ENCODE measurements at places on chromosomes 12 and 14.

- no peak for DNase-seq
Measured at GRCh38 chr12:105977652-105978051, 161.1 kb downstream of the NUAK1 start.

DNA sequence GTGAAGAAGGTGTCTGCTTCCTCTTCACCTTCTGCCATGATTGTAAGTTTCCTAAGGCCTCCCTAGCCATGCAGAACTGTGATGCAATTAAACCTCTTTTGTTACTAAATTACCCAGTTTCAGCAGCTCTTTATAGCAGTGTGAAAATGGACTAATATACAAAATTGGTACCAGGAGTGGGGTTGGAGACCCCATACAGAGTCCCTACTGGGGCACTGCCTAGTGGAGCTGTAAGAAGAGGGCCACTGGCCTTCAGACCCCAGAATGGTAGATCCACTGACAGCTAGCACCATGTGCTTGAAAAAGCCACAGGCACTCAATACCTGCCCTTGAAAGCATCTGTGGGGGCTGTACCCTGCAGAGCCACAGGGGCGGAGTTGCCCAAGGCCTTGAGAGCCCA, 44.8 kb upstream of the CRADD start:
- DNase-seq = no peak

DNA sequence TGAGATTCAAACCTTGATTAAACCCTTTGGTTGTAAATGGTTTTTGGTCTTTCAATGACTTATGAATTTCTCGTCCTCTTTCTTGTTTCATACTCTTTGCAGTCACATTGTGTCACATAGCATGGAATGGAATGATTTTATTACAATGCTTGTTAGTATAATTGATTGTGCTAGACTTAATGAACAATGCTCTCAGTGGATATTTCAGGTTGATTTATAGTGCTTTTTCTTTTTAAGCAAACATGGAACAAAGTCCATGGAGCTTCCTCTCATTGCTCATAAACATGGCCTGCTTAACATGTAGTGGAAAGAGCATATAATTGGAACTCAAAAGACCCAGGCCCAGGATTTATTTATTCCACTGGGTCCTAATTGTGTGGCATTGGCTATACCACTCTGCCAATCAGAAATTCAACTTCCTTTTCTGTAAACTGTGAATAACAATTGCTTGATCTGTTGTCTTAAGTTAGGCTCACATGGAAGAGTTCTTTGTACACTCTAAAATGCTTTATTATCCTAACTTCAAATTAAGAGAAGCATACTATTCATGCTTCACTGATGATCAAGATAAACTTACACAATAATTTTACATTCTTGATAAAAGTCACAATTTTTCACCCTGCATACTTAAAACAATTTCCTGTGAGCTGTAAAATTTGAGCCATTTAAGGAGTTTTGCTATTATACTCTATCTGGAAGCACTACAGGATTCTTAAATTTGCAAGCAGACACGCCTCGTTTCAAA, 370.5 kb upstream of the PDE3A start:
- no peak for DNase-seq

DNA sequence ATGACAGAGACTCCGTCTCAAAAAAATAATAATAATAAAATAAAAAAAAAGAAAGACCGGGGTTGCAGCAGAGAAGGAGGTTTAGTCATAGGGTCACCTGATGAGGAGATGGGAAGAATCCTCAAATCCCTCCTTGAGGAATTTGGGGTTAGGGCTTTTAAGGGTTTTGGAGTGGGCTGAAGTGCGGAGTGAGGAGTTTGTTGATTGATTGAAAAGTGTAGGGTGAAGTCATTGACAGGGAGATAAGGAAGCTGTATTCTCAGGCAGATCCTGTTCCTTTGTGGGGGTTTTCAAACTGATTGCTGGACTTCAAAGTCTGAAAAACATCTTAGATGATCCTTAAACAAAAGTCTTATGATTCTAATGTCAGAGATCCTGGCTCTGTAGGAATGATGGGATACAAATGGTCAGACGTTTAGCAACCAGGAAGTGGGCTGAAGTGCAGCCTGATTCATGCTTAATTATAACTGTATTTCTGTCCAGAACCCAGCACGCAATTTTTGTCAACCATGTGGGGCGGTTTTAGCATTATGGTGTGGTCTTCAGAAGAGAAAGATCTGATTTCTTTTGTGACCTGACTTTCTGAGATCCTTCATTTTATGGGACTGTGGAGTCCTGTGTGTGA, 16.0 kb downstream of the FNTB start:
- no peak for DNase-seq

DNA sequence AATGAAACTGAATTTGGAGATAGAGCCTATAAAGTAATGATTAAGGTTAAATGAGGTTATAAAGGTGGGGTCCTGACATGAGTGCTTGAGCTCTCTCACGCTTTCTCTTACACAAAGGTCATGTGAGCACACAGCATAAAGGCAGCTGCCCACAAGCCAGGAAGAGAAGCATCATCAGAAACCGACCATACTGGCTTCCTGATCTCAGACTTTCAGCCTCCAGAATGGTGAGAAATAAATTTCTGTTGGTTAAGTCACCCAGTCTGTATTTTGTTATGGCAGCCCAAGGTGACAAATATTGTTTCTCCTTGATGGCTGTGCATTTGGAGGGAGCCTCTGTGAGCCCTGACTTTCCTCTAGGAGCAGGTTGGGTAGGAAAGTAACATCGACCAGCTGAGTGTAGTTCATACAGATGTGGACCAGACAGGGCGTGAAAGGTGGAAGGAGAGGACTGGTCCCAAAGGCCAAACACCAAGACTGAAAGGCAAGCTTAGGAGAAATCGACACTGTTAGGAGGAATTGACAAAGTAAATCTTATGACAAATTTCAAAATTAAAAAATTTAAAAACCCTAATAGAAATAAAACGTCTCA, 97.6 kb upstream of the SLC38A2 start:
- no peak for DNase-seq
